ENCODE measurements at places on chromosomes 1 and 21.
A peak's percentile ranks its signal among the peaks of the same experiment; 100 is the strongest.

GRCh38 chr1:7953850-7954609 lies 7.5 kb upstream of the PARK7 start:
- peaks cover 71% of the 10 kb centered on the region for H3K4me1 ChIP-seq
- H3K4me3 ChIP-seq, result peak overlapping the region; percentile 81
- DNase-seq, result peak; percentile 98
- peaks cover 3% of the 10 kb centered on the region for H3K36me3 ChIP-seq
- no peaks in the 10 kb centered on the region for H3K27me3 ChIP-seq
- H3K27ac ChIP-seq, result peak overlapping the region; percentile 91

DNA sequence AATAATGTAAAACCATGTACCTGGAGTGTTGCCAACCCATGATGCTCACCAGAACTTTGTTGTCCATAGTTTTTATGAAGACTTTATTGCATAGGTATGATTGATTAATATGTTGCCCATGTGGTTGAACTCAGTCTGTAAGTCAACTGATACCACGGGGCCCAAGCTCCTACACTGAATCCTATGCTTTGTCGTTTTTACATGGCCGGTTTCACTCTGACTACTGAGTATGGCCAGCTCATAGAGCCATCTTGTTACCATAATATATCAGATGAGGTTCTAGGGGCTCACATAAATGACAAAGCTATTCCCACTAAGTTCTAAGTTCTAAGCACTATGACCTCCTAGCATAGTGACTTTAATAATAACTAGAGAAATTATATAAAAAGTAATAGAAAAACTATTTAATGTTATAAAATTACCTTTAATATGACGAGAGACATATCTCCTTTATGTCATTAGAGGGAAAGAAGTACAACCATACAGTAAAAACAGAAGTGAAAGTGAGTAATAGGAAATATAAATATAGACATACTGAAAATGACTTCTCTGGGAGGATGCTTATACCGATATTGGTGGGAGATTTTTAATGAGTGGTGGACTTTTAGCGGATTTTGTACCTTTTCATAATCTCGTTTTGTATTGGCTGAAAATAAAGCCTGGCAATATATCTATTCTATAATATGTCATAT lies 983.4 kb upstream of the PRMT6 start:
- no peaks in the 10 kb centered on the region for H3K27me3 ChIP-seq
- no peak for DNase-seq
- H3K4me1 ChIP-seq, result no peaks in the 10 kb centered on the region
- H3K36me3 ChIP-seq, result no peaks in the 10 kb centered on the region

- H3K27me3 ChIP-seq, result peaks cover 10% of the 10 kb centered on the region
- H3K4me3 ChIP-seq, result no peak overlapping the region
Measured at GRCh38 chr1:6103111-6103853, 57.6 kb downstream of the KCNAB2 start.

DNA sequence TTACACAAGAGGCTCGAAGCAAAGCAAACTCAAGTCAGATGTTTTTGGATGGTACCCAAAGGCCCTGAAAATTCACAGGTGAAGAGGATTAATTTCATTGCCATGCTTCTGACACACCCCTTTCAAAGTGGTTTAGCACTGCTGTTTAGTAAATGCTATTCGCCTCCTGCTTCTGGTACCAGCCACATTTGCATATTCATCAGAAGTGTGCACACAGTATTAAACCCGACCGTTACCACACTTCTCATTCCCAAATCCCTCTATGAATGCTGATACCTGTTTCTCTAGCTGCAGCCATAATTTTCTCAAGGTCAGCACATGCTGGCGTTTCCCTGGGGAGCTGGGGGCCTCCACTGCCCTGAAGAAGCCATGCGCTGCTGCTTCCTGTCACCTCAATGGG lies 179.8 kb upstream of the DAB1 start:
- H3K27ac ChIP-seq, result no peak overlapping the region
- no peaks in the 10 kb centered on the region for H3K36me3 ChIP-seq
- DNase-seq, result no peak
- H3K4me1 ChIP-seq, result no peaks in the 10 kb centered on the region
- no peaks in the 10 kb centered on the region for H3K27me3 ChIP-seq

- no peaks in the 10 kb centered on the region for H3K4me1 ChIP-seq
- DNase-seq, result no peak
- no peaks in the 10 kb centered on the region for H3K36me3 ChIP-seq
- H3K4me3 ChIP-seq, result no peak overlapping the region
- no peak overlapping the region for H3K27ac ChIP-seq
Measured at GRCh38 chr1:195898924-195899323, 709.3 kb downstream of the KCNT2 start.

- no peaks in the 10 kb centered on the region for H3K36me3 ChIP-seq
- H3K4me3 ChIP-seq, result no peak overlapping the region
- no peak for DNase-seq
- H3K4me1 ChIP-seq, result no peaks in the 10 kb centered on the region
Measured at GRCh38 chr21:36535618-36536241, 55.8 kb upstream of the CLDN14 start.

- H3K27ac ChIP-seq, result no peak overlapping the region
- peaks cover 14% of the 10 kb centered on the region for H3K27me3 ChIP-seq
- DNase-seq, result no peak
Measured at GRCh38 chr1:232627645-232628334, 2.1 kb downstream of the SIPA1L2 start.

DNA sequence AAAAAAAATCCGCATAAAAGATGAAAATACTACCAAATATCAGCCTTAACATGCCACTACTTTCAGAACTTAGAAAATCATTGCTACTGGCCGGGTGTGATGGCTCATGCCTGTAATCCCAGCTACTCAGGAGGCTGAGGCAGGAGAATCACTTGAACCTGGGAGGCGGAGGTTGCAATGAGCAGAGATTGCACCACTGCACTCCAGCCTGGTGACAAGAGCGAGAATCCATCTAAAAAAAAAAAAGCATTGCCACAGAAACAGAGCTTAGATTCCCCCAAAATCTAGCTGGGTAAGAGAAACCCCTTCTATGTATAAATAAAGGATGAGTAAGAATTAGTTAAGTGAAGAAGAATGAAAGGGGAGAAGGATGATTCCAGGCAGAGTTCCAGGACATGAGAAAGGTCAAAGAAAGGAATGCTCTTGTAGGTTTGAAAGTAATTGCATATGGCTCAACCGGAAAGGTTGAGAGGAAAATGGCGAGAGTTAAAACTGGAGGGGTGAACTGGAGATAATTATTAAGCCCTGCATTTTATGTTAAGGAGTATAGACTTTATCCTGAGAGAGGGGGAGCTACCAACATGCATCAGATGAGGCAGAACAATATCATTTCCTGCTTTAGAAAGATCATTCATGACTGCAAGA lies 19.7 kb upstream of the NRDC start:
- no peaks in the 10 kb centered on the region for H3K36me3 ChIP-seq
- H3K27ac ChIP-seq, result no peak overlapping the region
- H3K4me1 ChIP-seq, result no peaks in the 10 kb centered on the region
- peaks cover 44% of the 10 kb centered on the region for H3K27me3 ChIP-seq
- no peak overlapping the region for H3K4me3 ChIP-seq

- no peak overlapping the region for H3K27ac ChIP-seq
- DNase-seq, result no peak
- no peaks in the 10 kb centered on the region for H3K27me3 ChIP-seq
- H3K36me3 ChIP-seq, result no peaks in the 10 kb centered on the region
- no peaks in the 10 kb centered on the region for H3K4me1 ChIP-seq
Measured at GRCh38 chr1:175866776-175867175, 123.4 kb upstream of the TNR start.

DNA sequence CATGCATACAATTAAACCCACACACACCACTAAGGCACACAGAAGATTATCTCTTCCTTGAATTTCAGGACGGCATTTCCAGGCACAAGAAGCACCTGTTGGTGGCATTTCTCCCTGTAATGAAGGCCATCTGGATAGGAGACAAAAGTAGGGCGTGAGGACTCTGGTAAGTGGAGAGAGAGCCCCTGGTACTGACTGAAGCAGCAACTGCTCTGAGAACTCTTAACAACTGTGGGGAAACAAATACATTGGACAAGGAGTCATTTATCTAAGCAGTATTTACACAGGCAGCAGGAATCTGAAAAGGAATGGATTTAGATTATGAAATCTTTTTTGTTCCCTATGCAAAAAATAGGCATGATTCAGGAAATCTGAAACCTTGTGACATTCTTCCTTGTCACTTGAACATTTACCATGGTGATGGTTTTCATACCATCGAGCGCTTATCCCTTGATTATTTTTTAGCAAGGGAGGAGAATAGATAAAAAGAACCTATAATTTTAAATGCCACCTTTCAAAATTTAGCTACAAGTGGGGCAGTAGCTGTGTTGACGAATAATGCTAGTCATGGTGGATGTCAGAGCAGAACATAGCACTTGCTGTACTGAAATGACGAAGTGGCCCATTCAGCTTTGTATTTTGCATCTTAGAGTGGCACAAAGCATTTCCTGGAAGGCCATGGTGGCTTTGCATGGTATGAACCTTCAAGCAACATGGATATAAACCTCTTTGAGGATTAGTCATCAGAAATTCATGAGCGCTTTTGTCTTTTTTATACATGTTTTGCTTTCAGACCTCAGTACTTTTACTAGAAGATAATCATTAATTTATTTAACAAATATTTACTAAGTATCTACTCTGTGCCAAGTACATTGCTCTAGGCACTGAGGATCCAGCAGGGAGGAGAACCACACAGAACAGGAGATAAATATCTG lies 362.0 kb downstream of the ADGRL2 start:
- DNase-seq, result no peak
- H3K27ac ChIP-seq, result no peak overlapping the region
- no peaks in the 10 kb centered on the region for H3K36me3 ChIP-seq
- H3K4me3 ChIP-seq, result no peak overlapping the region
- no peaks in the 10 kb centered on the region for H3K27me3 ChIP-seq
- H3K4me1 ChIP-seq, result peaks cover 6% of the 10 kb centered on the region

GRCh38 chr1:18637962-18638834 lies 7.6 kb downstream of the PAX7 start:
- peaks cover 21% of the 10 kb centered on the region for H3K4me1 ChIP-seq

GRCh38 chr1:168442931-168443330 lies 100.9 kb downstream of the XCL2 start:
- peak overlapping the region; percentile 83 for H3K27ac ChIP-seq
- no peak overlapping the region for H3K4me3 ChIP-seq
- peaks cover 3% of the 10 kb centered on the region for H3K36me3 ChIP-seq
- H3K27me3 ChIP-seq, result no peaks in the 10 kb centered on the region
- peaks cover 75% of the 10 kb centered on the region for H3K4me1 ChIP-seq

- H3K4me3 ChIP-seq, result no peak overlapping the region
- H3K27ac ChIP-seq, result no peak overlapping the region
Measured at GRCh38 chr1:154807048-154807591, 63.0 kb downstream of the KCNN3 start.

DNA sequence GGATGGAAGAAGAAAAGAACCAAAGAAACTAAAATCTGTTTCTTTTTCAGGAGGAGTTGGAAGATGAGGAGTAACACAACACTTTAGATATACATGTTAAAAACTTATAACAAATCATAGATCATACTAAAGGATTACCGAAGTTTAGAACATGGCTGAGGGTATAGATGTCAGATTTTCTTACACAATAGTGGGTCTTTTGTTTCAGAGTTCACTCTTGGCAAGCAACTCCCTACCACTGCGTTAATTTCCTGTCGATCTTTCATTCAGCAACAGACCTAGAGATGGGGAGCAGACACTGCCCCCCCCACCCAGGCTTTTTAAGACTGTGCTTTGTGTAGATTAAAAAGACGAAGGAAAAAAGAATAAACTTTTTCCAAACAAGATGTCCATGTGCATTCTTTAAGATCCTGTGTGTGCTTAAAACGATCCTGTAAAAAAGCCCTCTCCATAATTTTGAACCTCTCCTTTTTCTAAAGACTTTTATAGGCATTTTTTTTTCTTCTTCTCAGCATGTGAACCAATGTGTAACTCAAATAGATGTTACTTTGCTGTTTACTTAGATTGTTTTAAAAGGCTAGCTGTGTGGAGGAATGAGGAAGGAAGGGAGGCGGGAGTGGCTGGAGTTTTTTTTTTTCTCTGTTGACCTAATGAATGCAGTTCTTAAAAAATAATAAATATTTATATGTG lies 50.4 kb downstream of the NFIA start:
- no peak overlapping the region for H3K27ac ChIP-seq
- H3K36me3 ChIP-seq, result no peaks in the 10 kb centered on the region
- no peak overlapping the region for H3K4me3 ChIP-seq
- no peak for DNase-seq
